ENCODE measurements at places on chromosomes 16 and 17.
A peak's percentile ranks its signal among the peaks of the same experiment; 100 is the strongest.

DNA sequence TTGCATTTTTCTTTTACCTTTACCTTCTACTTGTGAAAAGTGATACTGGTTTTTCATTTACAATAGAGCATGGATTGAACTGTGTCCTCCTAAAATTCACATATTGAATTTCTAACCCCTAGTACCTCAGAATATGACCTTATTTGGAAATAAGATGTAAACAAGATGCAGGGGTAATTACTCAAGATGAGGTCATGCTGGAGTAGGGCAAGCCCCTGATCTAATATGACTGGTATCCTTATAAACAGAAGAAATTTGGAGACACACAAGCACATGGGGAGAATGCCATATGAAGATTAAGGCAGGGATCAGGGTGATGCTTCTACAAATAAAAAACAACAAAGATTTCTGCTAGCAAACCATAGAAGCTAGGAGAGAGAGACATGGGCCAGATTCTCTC lies 12.2 kb downstream of the MYH13 start:
- DNase-seq, result peak; percentile 48

- no peak for DNase-seq
Measured at GRCh38 chr16:17001471-17001870, 469.3 kb downstream of the XYLT1 start.

DNA sequence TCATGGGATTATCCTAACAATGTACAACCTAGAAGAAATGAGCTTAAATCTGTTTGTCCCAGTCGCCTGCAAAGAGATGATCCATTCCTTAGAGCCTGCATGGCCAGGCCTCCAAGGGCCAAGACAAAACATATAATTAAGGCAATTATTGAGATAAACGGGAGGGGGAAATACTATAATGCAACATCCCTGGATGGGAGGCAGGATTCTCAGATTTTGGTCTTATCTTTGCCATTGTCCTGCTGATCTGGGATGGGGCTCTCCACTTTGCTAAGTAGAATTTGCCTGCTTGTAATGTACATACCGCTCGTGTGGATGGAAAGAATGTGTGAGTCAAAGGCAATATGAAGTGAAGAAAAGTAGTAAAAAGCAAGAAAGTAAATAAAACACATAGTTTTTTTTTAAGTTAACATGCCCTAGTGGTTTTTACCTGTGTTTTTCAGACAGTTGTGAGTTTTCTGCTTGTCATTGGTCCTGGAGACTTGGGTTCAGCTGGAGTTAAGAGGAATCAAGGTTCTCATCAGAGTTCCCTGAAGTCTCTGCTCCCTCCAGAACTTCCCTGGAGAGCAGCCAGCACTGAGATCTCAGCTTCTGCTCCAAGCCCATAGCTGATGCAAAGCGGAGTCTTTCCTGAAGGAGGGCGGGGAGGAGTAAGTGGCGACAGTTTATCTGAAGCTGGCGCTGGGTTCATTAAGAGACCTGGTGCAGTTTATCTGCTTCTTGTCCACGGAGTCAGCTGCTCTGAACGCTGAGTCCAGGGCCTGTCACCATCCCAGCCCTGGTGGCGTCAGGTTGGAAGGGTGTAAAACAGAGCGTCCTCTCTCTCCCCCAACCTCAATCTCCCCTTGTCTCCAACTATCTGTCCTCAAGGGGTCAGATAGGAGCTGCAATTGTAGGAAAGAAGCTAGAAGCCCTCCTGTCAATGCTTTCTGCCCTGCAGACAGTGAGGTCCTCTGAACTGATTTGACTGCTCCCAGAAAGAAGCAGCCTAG lies 30.1 kb downstream of the HOXB1 start:
- DNase-seq, result peak; percentile 74

DNA sequence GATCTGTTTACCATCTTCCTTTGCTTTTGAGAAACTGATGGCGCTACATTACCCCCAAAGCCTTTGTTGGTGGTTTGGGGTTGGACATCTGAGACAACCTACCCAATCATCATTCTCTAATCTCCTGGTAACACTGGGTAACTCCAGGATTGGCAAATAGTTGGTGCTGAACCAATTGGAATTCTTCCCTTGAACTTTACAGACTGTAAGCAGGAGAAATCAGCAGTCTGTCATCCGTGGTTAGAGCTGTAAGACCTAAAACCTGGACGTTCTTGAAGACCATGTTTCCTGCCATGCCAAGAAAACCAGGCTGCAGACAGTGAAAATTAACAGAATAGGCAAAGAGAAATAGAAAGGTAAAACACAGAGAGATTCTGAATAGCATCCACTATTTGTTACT lies 398.8 kb upstream of the SALL1 start:
- DNase-seq, result peak; percentile 36

- DNase-seq, result no peak
Measured at GRCh38 chr17:78460176-78460675, 81.8 kb downstream of the PGS1 start.

GRCh38 chr17:58060596-58061191 lies 22.5 kb upstream of the DYNLL2 start:
- peak; percentile 38 for DNase-seq

DNA sequence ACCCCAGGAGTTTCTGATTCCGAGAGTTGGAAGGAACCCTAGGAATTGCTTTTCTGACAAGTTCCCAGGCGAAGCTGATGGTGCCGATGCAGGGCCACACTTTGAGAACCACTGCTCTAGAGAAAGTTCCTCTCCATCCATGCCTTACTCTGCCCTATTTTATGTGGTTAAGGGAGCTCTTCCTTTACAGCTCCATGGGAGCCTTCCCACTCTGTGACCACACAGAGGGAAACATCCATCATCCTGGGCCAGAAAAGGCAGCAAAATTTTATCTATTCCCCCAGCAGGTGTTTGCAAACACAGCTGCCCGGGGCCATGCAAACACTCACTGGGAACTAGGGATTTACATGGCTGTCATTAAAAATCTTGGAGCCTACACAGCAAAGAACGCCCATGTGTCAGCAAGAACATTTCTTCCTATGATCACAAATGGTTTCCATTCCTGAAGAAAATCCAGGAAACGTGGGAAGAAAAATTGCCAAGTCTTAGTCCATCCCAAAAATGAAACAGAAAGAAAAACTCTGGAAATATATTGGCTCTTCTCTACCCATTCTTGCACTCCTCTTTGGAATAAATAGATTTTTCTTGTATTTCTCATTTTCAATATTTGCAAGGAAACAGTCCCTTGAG lies 252.7 kb downstream of the PMP22 start:
- DNase-seq, result no peak

- DNase-seq, result no peak
Measured at GRCh38 chr16:67748834-67749233, 29.7 kb upstream of the GFOD2 start.

GRCh38 chr16:67804853-67805542 lies 1.4 kb downstream of the RANBP10 start:
- DNase-seq, result no peak
